GM13976 (cell line): ENCODE measurements at places on chromosomes 3 and 15.

DNA sequence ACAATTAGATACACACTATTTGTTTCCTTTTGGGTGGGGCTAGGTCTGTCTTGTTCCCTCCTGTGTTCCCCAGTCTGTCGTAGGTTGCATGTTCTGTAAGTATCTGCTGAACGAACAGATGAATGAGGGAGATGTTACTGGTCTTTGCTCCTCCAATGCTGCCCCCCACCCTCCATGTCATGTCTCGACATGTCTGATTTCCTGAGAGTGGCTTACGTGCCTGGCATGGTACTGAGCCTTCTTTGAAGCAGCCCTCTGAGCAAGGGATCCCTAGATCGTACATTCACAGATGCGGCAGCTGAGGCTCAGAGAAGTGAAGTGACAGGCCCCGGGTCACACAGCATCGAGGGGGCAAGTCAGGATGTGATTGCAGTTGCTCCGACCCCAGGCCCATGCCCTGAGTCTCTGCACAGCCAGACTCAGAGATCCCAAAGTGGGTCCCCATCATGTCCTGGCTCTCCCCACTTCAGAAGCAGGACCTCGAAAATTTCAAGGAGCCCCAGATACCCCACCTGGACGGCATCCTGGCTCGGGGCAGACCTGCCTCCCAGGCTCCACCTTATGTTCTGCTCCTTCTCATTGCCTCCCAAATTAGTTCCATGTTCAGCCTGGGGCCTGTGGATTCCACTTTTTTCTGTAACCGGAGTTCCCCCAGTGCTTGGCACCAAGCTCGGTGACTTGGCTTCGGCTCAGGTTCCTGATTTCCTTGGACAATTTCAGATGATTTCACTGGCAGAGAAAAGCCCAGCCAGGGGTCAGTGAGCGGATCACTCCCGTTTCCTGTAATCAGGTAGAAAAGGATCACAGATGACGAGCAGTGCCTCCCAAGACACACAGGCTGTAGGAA is 24.7 kb downstream of the GOLGA6L2 start:
- DNase-seq, result no peak

DNA sequence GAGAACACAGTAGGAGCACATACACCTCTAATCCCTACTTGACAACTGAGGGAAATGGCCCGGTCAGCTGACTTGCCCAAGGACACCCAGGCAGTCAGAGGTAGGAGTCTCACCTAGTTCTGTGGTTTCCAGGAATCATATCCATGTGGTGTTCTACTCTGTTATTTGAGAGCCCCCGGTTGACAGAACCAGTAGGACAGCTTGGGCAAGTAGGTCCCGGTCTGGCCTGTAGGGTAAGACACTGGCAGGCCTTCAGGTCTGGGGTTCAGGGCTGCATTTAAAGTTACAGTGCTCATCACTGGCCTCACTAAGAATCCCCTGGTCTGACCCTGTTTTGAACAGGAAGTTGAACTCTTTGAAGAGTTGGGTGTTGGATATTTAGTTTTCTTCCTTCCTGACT is 476.1 kb downstream of the SHQ1 start:
- DNase-seq, result no peak

DNA sequence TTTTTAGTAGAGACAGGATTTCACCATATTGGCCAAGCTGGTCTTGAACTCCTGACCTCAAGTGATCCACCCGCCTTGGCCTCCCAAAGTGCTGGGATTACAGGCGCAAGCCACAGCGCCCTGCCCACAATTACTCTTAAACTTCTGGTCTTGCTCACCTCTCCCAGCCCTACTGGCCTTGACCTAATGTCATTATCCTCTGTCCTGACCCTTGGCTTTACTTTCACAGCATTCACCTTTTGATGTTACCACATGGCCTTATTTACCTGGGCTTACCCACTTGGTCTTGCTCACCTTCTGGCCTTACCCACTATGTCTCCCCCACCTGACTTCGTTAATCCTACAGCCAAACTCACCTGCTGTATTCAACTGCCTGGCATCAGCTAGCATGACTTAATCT is 105.9 kb downstream of the IL12A start:
- DNase-seq, result no peak

GRCh38 chr15:28944696-28945300 is 59.0 kb downstream of the APBA2 start:
- DNase-seq, result no peak

- no peak for DNase-seq
These were observed 32.9 kb downstream of the MTHFS start for GRCh38 chr15:79863886-79864285.

DNA sequence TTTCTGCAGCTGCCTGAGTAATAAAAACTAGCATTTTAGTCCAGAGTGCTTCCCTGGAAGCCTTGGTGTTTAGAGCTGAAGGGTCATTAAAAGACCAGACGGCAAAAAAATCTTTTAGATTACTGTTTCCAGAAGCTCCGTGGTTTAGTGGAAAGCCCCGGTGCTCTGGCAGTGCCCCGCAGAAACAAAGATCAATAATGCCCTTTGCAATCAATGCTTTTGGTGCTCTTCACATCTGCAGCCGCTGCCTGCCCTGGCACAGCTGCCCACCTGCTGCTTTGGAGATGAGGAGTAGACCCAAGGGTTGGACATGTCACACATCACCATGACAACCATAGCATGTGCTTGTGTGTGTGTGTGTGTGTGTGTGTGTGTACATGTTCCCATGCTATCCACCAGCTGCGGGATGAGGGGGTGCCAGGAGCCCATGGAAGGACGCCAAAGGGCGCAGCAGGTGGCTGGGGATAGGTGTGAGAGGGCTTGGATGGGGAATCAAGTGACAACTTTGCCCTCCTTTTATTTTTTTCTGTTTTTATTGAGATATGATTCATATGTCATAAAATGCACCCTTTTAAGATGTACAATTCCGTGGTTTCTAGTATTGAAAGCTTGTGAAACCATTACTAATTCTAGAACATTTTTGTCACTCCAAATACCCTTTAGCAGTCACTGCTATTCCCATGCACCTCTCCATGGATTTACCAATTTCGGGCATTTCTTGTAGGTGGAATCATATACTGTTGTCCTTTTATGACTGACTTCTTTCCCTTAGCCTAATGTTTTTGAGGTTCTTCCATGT is 75.7 kb upstream of the KLHL25 start:
- no peak for DNase-seq

- no peak for DNase-seq
These were observed 13.9 kb downstream of the BTBD1 start for GRCh38 chr15:83053151-83053550.

DNA sequence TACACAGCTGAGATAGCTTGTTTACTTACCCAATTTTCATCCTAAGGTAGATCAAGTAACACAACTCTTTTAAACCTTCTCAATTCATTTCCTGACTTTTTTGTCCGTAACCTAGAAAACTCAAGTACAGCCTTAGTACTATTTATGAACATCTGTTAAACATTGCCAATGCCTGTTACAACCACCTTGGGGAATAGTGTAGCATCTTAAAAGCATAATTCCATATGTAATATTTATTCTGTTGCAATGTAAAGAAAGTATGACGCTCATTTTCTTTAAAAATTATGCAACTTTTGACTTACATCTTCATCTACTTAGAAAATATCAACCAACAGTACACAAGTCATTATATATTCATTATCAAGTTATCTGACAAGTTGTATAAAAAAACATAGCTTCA is 54.6 kb downstream of the SUCLG2 start:
- no peak for DNase-seq

DNA sequence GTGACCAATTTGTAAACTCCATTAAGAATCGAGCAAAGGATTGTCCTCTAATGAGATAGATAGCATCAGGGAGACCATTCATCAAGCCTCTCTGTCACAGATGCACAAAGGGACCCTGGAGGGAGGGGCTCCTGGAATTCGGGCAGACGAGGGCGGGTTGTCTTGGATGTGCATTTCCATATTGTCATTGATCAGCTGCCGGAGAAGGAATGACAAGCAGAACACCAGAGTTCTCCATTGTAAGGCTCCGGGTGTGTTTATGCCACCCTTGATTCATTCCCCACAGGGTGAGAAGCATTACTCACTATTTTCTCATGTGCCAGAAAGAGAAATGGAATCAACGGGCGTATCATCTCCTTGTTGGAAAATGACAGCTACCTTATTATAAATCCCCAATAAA is 167.5 kb downstream of the EBLN2 start:
- no peak for DNase-seq

DNA sequence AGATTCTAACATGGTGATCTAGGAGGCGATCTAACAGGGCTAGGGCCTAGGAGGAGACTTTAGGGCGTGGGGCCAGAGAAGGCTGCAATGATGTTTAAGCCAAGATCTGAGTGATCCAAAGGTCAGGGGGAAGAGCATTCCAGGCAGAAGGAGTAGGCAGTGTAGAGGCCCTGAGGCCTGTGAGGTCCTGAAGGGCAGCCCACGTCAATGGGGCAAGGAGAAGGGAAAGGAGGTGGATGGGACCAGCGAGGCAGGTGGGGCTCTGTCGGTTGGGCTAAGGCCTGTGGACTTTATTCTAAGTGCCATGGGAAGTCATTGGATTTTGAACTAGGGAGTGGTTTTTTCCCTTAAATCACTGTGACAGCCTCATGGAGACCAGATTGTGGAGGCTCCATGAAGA is 10.2 kb upstream of the DNAH1 start:
- no peak for DNase-seq

DNA sequence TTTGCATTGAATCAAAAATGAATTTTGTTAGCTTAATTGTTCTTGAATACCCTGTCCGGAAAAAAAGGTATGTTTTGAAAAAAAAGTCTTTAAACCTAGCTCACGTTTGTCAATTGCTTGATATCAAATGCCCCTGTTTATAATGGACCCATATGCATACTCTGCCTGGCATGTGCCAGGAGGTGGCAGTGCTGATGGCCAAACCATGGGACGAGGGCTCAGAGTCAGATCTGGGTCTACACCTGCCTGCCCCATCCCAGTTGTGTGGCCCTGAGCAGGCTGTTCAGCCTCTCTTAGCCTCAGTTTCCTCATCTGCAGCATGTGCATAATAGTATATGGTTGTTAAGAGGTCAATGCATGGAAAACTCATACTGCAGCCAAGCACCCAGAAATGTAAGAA is 38.8 kb downstream of the PRKCD start:
- no peak for DNase-seq
